ENCODE measurements at places on chromosomes 7 and 10.

DNA sequence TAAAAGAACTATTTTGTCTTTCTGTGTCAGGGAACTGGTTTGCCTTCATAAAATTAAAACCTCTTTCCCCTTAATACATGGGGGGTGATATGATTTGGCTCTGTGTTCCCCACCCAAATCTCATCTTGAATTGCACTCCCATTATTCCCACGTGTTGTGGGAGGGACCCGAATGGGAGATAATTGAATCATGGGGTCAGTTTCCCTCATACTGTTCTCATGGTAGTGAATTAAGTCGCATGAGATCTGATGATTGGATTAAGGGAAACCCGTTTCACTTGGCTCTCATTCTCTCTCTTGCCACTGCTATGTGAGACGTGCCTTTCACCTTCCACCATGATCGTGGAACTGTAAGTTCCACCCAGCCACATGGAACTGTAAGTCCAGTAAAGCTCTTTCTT, 142.1 kb downstream of the VTI1A start:
- DNase-seq = no peak

DNA sequence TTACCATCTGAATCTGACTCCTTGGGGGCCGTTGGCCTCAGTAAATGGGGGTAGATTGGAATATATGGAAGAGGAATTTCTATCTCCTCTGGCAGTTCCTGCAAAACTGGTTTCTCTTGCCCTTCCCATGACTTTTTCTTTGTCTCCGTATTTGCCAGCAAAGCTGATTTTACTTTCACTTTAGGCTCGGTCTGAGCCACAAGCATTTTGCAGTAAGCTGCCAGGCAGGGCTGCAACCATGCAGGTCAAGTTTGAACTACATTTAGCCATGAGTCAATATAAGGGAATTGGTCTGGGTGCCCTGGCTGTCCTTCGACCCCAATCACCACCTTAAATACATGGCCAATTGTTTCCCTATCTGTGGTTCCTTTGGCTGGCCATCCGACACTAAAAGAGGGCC, 104.3 kb downstream of the TRIM24 start:
- no peak for DNase-seq

DNA sequence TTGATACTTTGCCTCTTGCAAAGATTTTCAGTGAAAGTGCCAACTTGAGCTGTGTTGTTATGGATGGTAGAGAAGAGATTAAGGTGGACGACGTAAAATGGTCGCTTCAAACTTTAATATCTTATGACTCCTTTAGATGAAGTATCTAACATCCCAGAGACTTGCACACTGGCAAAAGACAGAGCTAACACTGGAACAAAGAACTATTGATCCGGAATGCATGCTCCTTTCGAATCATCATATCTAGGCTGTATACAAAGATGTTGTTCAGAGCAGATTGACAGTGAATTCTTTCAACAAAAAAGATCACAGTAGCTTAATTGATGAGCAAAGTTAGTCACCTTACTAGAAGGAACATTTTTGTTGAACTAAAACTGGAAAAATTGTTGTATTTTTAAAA, 592.7 kb downstream of the NXPH1 start:
- no peak for DNase-seq

DNA sequence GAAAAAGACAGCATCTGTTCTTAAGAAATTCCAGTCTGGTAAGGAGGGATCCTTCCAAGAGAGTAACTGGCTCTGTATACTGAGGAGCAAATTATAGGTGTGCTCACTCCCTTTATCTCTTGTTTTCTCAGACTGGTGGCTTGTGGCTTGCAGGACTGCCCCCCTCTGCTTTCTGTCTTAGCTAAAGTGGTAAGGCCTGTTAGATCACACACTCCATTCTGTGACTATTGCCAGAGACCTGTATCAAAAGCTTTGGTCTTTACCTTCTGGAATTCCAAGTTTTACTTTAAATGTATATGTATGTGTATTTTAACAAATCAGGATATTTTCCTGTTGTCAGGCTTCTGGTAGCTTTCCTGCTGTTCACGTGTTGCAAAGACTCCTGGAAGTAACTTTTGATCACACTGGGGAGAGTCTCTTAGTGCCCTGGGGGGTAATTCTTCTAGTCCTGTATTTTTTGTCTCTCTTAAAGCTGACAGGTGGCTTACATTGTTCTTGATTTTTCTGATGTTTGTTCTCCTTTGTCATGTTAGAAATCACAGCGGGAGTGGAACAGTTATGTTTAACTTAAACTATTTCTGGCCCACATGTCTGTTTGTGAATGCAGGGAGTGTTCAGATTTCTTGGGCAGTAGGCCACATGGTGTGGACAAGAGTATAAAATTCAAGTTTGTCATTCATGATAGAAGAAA, 99.0 kb downstream of the PLPP4 start:
- no peak for DNase-seq

DNA sequence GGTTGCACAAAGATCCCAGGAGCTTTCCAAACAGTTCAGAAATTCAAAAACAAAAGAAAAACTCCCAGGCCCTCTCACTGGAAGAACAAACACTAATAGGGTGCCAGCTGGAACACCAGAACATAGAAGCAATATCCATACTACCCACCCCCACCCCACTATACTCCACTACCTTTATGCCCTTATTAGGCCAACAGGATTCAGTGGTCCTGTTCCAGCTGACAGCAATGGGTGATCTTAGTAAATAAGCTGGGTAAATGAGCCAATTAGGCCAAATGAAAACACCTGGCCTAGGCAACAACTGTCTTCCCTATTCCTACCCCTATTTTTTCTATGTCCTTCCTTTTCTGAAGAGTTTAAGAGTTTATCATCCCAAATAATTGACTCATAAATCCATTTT, 11.7 kb downstream of the NOC3L start:
- no peak for DNase-seq

- DNase-seq = no peak
Measured at GRCh38 chr10:61554925-61555324, 101.7 kb upstream of the TMEM26 start.

DNA sequence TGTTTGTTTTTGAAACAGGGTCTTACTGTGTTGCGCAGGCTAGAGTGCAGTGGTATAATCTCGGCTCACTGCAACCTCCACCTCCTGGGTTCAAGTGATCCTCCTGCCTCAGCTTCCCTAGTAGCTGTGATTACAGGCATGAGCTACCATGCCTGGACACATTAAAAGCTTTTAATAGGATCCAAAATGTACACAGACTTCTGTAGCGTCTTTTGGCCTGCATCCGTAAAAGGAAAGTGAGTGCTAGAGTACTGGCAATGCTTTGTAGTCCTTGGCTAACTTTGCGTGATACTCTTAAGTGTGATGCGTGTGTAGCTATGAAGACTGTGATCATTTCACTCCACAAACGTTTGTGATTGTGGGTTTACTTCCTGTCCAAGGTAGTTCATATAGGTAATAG, 13.3 kb downstream of the ZRANB1 start:
- DNase-seq = no peak

DNA sequence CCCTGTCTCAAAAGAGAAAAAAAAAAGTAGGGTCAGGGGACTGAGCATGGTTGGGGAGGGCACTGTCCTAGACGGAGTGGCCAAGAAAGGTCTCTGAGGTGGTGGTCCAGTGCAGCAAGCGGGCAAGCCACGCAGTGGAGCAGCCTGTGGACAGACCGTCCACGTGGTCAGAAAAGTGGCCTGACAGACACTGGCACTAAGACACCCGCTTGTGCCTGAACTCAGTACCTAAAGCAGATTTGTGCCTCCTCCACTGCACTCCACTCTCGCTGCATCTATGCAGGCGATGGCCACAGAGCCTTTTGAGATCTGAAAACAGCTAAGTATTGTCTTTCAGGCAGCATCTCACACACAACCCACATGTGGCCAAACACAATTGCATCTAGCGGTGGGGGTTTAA, 8.8 kb downstream of the ASB10 start:
- no peak for DNase-seq

DNA sequence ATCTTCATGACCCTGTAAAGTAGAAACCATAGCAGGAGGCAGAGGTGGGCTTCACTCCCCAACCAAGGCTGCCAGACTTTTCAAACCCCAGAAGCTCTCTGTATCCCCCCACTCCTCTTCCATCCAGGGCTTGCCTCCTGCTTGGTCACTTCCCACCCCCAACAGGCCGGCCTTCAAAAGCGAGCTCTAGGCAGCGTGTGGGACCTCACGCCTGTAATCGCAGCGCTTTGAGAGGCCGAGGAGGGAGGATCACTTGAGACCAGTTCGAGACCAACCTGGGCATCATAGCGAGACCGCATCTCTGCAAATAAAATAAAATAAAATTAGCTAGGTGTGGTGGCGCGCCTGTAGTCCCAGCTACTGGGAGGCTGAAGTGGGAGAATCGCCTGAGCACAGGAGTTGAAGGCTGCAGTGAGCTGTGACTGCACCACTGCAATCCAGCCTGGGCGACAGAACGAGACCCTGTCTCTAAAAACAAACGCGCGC, 743 bp upstream of the POR start:
- DNase-seq = no peak

DNA sequence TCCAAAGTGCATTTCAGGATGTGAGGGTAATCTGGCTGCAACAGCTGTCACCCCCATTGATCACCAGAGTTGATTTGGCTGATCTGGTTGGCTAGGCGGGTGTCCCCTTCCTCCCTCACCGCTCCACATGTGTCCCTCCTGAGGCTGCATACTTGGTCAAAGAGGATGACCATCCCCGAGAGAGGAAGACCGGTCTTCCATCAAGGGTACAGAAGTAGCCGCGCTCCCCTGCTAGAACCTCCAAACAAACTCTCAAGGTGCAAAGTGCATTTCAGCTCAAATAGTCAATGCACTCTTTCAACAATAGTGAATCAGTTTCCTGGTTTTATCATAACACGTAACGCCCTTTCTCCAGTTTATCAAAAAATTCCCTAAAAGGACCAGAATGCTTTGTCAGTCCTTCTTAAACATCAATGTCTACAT, 44.6 kb downstream of the CARD11 start:
- no peak for DNase-seq

DNA sequence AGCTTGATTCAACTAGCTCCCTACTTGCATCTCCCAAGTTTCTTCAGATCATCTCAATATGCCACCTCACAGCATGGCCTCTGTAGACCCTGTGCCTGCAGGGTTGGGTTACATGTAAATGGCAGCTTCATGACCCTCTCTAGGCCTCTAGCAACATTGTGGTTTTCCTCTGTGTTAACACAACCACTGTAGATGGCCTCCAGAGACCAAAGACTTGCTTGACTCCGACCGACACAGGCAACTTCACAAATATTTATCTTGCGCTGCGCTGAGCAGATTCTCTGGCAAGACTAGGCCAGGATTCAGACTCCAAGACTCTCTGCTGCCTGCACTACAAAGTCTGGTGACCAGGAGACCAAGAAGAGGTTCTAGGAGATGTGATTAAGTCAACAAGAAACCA, 75.9 kb downstream of the CNOT4 start:
- DNase-seq = no peak

DNA sequence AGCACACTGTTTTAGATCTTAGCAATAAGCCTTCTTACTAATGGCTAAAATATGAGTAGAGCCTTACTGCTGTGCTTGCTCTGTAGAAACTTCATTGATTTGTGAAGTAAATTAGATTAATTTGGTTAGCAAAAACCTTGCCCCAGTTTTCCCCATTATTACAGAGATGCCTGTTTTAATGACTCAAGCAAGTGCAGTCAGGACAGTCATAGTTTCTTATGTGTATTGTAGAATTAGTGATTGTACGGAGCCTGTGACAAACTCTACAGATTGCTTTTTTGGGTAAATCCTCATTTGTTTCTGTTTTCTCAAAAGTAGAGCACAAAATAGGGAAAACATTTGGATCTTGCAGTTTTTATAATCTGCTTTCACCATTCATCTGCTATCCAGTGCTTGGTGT, 7.0 kb downstream of the TAX1BP1 start:
- DNase-seq = no peak

DNA sequence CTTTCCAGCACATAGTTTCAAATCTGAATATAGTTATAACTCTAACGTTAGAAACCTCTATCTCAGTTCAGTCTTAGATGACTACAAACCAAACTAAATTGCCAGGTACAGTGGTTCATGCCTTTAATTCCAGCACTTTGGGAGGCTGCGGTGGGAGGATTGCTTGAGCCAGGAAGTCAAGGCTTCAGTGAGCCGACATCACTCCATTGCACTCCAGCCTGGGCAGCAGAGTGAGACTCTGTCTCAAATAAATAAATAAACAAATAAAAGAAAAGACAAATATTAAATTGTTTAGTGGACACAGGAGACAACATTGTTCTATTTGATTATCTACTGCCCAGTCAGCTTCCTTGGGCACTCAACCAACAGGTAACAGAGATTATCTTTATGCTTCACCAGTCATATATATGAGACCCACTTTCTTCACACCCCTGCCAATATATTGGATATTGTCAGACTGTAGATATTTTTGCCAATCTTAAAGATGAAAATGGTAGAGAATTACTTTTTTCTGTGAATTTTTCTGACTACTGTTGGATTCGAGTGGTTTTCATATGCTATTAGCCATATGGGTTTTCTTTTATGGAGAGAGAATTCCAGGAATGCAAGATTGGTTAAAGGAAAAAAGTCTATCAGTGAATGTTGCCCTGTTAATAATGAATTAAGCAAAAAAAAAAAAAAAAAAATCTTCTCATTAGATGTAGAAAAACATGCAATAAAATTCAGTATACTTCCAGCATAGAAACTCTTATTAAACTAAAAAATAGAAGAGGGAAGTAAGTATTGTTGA, 16.0 kb downstream of the HDAC9 start:
- no peak for DNase-seq

GRCh38 chr10:35027567-35027966, 62.6 kb downstream of the CUL2 start:
- DNase-seq = no peak

GRCh38 chr7:74017125-74017524, 10.8 kb upstream of the ELN start:
- DNase-seq = no peak

DNA sequence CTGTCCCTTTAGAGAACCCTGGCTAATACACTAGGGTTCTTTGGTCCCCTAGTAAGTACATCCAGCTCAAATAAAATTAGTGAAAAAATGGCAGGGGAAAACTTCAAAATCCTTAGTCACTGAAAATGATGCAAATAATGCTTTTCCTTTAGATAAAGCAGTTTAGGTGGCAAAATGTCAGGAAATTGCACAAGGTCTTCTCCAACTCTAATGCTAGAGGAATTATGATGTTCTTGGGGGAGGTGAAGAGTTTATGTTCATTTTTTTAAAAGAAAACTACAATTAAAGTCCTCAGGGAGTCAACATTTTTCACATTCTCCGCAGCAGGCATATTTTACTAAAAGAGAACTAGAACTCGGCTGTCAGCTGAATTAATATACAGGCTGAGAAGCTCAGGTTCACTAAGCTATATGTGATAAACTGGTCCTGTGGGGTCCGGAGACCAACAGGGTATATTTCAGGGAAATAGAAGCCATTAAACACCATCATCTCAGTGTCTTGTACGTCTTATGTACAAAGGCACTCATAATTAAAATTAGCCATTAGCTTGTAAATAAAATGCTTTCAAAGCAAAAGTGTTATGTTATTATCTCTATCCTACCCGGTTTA, 1164.7 kb upstream of the AUTS2 start:
- DNase-seq = no peak

DNA sequence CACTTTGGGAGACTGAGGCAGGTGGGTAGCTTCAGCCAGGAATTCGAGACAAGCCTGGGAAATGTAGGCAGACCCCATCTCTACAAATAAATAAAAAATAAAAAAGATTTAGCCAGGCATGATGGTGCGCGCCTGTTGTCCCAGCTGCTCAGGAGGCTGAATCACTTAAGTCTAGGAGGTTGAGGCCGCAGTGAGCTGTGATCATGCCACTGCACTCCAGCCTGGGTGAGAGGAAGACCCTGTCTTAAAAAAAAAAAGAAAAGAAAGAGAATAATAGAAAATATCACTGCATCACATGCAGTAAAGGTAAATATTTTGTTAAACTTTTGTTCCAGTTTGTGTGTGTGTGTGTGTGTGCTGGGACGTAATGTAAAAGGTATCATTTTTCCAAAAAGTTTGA, 3.0 kb downstream of the STRIP2 start:
- no peak for DNase-seq

Data from CD4-positive, alpha-beta T cell treated with Interleukin-2 at 100 ng/mL for 4 hours (primary cell).